ENCODE measurements at places on chromosomes 2 and 18.

GRCh38 chr18:22409445-22409844 is 8.3 kb downstream of the CTAGE1 start:
- DNase-seq = no peak

- no peak for DNase-seq
Measured at GRCh38 chr2:156065912-156066311, 266.6 kb downstream of the NR4A2 start.

- DNase-seq = no peak
Measured at GRCh38 chr2:217875556-217876252, 127.1 kb downstream of the TNS1 start.

DNA sequence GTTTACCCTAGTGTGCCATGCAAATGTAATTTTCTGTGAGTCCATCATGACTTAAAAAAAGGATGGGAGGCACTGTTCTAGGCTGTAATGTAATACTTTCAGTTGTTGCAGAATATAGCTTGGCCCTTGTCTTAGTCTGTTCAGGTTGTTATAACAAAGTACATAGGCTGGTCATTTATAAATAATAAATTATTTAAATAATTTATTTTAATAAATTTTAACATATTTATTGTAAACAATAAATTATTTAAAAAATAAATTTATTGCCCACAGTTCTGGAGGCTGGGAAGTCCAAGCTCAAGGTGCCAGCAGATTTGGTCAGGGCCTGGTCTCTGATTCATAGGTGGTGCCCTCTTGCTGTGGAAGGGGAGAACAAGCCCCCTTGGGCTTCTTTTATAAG is 35.2 kb downstream of the RAPGEF4 start:
- DNase-seq = no peak

DNA sequence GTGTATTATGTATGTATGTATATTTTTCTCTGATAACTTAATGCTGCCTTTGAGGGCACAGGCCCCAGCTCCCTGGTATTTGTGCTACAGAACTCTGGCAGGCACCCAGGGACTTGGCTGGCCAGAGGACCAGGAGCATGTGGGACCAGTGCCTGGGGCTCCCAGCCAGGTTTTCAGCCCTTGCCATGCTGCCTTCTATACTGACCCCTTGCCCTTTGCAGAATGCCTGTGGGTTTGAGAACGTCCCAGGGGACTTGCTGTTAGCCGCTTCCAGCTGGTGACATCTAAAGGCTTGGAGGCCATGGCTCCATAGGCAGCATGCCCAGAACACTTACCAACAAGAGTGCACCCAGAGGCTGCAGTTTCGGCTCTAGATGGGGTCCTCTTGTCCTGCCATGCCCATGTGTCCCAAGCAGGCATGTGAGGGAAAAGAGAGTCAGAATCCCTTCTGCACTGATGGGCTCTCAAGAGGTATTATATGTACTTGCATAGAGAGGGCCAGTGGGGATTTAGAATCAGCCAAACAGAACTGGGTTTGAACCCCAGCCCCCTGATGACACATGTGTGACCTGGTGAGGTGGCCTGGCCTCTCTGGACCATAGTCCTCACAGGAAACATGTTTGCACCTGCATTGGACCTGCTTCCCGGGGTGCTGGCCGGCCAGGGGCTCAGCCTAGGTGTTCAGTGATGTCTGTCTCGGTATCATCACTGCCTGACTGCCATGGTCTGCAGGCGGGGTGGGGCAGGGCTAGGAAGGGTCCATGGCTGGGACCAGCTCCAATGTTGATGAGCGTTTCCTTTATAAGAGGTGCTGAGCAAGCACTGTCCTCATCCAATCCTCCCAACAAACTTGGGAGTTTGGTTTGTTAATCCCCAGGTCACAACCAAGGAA is 119.2 kb upstream of the FHL2 start:
- DNase-seq = no peak

DNA sequence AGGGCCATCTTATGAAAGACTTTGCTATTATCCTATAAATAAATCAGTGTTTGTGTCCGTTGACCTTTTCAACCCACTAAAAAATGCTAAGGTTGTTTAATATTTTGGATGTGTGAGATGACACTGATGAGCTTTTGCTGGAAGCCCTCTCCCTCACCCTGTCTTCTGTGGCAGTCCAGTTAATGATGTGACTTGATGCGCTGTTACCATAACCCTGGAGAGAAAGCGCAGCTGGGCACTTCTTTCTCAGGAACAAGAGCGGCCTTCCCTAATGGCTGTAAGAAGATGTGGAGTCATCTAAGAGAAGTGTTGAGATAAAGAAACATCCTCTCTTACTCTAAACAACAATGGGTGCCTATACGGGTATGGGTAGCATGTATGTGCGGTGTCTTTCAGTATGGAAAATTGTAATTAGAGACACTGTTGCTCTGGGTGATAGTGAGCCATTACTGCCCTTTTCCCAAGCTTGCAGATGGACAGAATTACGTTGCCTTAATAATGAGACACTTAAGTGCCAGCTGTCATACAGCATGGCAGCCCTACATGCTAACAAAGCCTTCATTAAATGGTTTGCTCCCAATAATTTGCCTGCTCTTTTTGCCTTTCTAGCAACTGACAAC is 165.6 kb upstream of the NABP1 start:
- DNase-seq = no peak

GRCh38 chr2:149185942-149186490 is 144.4 kb upstream of the LYPD6 start:
- DNase-seq = no peak

DNA sequence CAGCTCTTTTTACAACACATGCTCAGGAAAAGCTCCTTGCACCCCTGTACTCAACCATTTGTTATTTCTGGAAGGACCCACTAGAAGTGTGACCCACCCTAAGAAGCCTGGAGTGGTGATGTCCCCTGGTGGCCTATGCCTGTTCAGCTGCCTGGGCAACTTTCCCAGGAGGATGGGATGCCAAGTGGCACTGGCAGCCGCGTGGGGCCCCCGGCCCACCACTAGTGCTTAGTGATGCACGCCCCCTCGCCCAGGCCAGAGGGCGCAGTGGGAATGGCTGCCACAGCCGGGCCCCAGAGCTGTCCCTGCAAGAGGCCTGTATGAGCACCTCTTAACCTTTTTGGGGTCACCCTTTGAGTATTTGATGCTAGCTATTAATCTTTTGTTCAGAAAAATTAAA is 18.1 kb downstream of the IMPA2 start:
- DNase-seq = no peak

DNA sequence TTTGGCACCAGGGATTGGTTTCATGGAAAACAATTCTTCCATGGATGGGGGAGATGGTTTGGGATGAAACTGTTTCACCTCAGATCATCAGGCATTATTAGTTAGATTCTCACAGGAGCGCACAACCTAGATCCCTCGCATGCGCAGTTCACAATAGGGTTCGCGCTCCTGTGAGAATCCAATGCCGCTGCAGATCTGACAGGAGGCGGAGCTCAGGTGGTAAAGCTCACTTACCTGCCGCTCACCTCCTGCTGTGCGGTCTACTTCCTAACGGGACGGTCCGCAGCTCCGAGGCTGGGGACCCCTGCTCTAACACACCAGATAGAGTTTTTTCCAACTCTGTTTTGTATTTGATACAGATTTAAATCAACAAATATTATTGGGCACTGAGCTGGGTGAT is 286.5 kb downstream of the MTX2 start:
- DNase-seq = no peak

GRCh38 chr2:128308284-128308731 is 10.4 kb downstream of the HS6ST1 start:
- DNase-seq = no peak

- DNase-seq = no peak
Measured at GRCh38 chr2:127406454-127406853, 11.8 kb upstream of the PROC start.

- no peak for DNase-seq
Measured at GRCh38 chr18:37742436-37742835, 176.8 kb upstream of the CELF4 start.

GRCh38 chr2:45706033-45706432 is 54.6 kb downstream of the PRKCE start:
- no peak for DNase-seq

DNA sequence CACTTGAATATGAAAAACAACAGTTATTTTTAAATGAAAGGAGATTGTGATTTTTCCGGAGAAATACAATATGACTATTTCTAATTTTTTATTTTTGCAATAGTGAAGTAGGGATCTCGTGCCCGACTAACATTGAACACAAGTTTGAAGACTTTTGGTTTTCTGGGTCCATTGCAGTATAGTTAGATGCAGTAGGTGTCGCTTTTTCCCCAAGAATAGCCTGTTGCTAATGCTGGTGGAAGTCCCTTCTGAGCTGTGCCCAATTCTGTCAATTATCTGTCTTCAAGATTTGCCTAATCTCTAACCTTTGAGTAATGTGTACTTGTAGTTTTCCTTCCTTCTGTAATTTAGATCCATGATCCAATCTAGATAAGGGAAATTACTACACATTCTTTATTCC is 36.5 kb downstream of the SEMA4F start:
- DNase-seq = no peak

- DNase-seq = no peak
Measured at GRCh38 chr2:21361957-21362486, 238.3 kb downstream of the TDRD15 start.

DNA sequence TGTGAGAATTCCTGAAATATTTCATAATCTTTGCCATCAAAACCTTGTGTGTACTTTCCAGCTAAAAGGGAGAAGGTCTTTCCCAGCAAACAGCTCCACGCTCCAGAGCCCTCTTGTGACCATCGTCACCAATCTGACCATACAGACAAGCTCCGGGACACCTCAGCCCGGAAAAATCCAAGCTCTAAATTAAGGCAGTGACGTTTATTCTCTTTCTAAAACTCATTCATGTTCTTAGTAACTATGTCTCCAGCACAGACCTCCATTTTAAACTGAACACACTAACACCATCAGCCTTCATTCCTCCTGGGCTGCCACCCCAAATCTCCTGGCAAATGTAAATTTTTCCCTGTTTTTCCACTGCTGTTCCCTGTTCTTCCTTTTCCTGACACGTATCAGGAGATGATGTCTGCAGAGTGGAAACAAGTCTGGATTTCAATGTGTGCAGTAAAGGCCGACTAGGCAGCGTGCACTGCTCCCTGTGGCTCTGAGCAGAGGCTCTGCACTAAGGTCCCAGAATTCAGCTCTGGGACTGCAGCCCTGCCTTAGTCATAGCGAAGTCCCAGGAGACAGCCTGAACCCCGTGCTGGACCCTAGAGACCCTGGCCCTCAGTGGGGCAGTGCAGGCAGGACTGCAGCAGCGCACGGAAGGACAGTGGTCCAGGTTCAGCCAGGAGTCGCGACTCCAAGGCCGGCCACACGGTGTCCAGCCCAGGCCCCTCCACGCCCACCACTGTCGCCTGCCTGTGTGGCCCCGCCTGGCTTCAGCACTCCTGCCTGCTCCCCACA is 452.5 kb upstream of the SALL3 start:
- DNase-seq = no peak

- DNase-seq = no peak
Measured at GRCh38 chr2:59732871-59733566, 820.4 kb downstream of the BCL11A start.

GRCh38 chr2:132550946-132551345 is 119.1 kb downstream of the LYPD1 start:
- DNase-seq = no peak

- DNase-seq = no peak
Measured at GRCh38 chr2:119136872-119137271, 21.7 kb downstream of the C1QL2 start.

GRCh38 chr2:234682492-234683228 is 185.8 kb upstream of the ARL4C start:
- no peak for DNase-seq

- no peak for DNase-seq
Measured at GRCh38 chr2:18117592-18117991, 239.1 kb downstream of the KCNS3 start.

GRCh38 chr2:233922471-233922870 is 5.3 kb downstream of the TRPM8 start:
- no peak for DNase-seq

DNA sequence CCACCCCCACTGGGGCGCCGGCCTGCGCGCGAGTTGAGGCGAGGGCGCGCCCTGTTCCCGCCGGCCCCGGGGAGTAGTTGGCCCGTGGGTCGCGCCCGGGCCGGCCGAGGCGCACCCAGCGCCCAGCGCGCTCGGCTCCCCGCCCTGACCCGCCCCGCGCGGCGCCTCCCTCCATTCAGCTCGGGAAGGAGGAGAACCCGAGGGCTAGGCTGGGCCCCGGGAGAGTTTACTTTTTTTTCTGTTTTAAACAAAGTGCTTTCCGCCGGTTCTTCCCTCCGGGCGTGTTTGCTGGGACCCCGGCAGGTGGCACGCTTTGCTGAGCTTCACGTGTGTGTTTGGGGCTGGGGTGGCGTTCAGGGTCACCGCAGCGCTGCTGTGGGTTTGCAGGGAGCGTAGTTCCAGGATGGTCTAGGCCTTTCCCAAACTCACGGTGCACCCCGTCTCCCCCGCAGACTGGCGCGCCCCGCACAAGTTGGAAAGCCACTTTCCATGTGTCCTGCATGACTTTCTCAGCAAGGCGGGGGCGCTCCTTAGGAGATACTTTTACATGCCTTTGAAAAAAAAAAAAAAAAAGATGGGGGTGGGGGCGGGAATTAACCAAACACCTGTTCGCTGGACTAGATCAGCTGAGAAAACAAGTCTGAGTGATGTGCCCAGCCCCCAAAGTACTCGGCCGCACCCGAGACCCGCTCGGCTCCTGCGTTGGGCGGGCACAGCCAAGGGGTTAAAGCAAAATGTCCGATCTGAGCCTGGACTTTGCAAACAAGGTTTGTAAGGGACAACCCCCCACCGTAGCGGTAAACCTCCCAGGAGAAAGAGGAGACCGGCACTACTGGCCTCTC is 825 bp downstream of the ITGA6 start:
- no peak for DNase-seq

DNA sequence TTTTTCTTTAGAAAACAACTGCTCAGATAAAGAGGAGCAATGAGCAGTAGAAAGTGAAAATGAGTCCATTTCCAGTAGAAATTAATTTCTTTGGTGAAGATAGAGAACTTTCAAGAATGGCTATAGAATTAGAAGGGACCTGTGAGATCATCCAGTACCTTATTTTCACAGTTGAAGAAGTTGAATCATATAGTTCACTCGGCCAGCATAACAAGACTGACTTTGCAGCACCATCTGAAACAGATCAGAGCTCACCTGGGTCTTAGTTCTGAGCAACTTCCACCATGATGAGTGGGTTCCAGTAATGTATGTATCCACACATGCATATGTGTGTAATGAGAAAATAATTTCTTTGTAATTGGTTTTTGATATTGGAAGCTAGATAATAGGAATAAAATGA is 58.6 kb downstream of the CERS6 start:
- no peak for DNase-seq

Measured in stimulated activated CD8-positive, alpha-beta memory T cell treated with anti-CD3 and anti-CD28 coated beads, Interleukin-7, amount 100 ng/mL, for 24 hours (primary cell).